DMS79 (cell line): ENCODE measurements at places on chromosomes 11 and 22.

- DNase-seq, result no peak
Observed at GRCh38 chr11:62438641-62439040, 19.8 kb downstream of the SCGB1A1 start.

- DNase-seq, result no peak
Observed at GRCh38 chr11:72741429-72741833, 10.8 kb downstream of the ARAP1 start.

- no peak for DNase-seq
Observed at GRCh38 chr11:22617868-22618267, 7.8 kb downstream of the FANCF start.

GRCh38 chr11:45321669-45322068 is 35.5 kb upstream of the SYT13 start:
- DNase-seq, result no peak

GRCh38 chr11:128840137-128840536 is 27.0 kb downstream of the KCNJ1 start:
- DNase-seq, result no peak

- DNase-seq, result no peak
Observed at GRCh38 chr11:67400251-67400941, 1.3 kb downstream of the PPP1CA start.

DNA sequence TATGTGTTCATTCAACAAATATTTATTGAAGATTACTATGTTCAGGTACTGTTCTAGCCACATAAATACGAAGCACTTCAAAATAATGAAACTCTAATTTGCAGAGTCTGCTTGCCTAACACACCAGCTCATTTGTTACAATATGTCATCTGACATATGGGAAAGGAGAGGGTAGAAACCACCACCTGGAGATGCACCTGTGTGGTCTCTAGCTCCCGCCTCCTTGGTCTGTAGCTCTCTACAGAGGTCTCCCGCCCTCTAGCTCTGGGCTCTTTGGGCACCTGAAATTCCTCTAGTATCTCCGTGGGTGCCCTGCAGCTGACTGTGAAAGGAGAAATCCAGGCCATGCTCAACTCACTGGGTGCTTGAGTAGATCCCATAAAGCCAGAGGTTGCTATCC is 51.4 kb upstream of the DBX1 start:
- no peak for DNase-seq

DNA sequence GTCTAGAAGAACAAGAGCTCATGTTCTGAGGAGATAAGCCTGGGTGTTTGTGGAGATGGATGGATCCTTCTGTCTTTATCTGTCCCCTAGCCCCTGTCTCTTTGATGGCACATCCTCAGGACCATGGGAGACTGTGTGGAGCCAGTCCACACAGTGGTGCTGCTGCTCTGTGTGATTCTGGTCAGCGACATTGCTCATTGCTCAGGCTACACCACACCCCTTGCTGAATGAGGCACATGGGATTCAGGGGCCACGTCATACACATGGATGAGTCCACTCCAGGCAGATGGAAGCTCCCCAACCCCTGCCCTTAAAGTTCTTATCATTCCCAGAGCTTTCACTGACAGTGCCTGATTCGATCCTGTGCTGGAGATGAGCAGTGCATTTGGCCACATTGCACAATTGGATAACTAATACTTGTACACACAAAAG is 222.2 kb downstream of the NAV2 start:
- DNase-seq, result no peak

- no peak for DNase-seq
Observed at GRCh38 chr11:111975076-111975806, 38.1 kb downstream of the DIXDC1 start.

GRCh38 chr22:19710769-19711106 is 3.6 kb upstream of the SEPTIN5 start:
- DNase-seq, result no peak

DNA sequence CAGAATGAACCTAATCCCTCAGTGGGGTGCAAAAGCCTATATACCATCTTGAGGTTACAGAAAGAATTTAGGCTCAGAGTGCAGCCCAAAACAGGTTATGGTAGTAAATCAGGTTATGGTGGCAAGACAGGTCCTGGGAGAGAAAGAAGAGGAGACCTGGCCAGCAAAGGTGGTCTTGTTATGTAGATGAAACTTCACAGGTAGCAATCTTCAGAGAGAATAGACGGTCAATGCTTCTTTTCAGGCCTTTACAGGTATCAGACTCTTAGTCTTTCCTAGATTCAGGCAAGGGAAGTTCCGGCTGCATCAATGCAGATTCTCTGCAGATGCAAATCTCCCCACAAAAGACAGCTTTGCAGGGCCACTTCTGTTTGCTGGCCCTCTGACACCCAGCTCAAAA is 45.8 kb upstream of the SORL1 start:
- no peak for DNase-seq

DNA sequence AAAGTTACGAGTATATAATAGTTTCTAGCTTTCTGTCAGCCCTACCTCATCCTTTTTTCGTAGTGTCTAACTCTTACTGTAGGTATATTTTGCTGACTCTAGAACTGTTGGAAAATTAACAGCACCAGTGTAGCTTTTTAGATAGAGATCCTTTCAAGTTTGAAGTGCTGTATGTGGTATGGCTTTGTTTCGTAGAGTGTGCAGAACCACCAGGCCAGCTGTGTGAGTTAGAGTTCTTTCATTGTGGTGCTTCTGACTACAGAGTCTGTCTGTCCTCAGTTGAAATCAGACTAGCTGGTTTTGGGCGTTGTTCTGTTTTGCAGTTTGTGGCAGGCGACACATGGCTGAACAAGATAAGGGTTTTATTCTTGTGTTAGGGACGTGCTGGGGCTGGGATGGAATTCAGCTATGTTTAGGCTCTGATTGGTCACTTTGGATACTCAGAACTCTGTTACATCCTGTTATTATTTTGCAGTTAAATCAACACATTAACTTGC is 3.2 kb downstream of the ARHGEF12 start:
- peak; percentile 15 for DNase-seq

GRCh38 chr11:96704847-96705246 is 315.0 kb downstream of the JRKL start:
- DNase-seq, result no peak

DNA sequence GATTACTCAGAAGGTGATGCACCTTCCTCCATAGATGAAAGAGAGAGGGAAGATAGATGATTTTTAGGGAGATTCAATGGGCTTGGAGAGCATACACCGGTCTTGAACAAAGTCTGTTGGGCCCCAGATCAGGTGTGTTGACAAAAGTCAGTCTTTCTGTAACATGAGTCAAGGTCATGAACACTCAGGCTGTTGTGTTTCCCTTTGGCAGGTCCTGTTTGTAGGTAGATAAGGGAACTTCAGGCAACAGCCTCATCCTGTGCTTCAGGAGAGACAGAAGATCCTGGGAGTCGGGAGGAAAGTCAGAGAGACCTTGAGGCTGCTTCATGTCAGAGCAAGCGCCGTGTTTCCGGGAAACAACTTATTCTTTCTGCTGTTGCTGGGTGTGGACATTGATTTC is 703.1 kb downstream of the BRD1 start:
- no peak for DNase-seq

GRCh38 chr11:23497040-23497439 is 636.8 kb upstream of the CCDC179 start:
- no peak for DNase-seq

DNA sequence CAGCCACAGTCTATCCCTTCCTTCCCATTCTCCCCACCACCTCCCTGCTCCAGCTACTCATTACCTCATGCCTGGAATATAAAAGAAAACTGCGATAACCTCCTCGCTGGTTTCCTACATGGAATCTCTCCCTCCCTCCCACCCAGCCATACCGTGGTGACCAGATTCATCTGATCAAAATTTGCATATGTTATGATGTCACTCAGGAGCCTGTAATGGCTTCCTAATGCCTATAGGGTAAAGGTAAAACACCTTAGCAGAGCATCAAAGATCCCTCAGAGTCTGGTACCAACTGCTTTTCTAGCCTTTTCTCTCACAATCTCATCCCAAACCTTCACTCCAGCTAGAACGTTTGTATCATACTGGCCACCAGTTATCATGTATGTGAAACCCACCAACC is 19.6 kb downstream of the RTN4RL2 start:
- DNase-seq, result no peak

DNA sequence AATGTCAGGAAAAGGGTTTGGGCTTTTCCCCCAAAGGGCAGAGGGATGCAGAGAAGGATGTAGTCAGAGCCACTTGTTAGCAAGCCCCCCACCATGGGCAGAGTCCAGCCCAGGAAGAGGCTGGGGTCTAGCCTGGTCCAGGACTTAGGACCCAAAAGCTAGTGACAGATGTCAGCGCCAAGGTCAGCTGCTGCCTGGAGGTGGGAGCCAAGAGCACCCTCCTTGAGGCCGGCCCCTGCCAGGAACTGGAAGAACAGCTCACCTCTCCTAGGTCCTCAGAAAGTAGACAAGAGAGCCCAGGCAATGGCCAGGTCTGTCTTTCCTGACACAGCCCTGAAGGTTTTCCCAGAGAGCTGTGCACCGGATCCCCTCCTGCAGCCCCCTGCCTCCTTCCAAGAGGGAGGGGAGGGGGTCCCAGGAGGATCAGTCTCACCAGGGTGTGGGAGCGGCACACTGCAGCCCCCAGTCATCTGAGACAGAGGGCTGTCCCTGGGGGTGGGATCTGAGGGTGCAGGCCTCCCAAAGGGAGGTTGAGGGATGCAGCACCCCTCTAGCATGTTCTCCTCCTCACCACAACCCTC is 14.6 kb upstream of the ARHGEF17 start:
- DNase-seq, result no peak

- DNase-seq, result peak; percentile 56
Observed at GRCh38 chr11:125123947-125124617, 12.7 kb upstream of the TMEM218 start.

GRCh38 chr22:38267086-38267485 is 5.7 kb downstream of the TMEM184B start:
- DNase-seq, result no peak

- DNase-seq, result no peak
Observed at GRCh38 chr11:16367252-16367651, 10.9 kb upstream of the SOX6 start.

GRCh38 chr11:35253237-35253636 is 114.3 kb downstream of the CD44 start:
- no peak for DNase-seq

GRCh38 chr11:32935462-32936029 is 42.9 kb downstream of the QSER1 start:
- no peak for DNase-seq

GRCh38 chr22:26744892-26745808 is 87.8 kb downstream of the MIAT start:
- DNase-seq, result no peak

DNA sequence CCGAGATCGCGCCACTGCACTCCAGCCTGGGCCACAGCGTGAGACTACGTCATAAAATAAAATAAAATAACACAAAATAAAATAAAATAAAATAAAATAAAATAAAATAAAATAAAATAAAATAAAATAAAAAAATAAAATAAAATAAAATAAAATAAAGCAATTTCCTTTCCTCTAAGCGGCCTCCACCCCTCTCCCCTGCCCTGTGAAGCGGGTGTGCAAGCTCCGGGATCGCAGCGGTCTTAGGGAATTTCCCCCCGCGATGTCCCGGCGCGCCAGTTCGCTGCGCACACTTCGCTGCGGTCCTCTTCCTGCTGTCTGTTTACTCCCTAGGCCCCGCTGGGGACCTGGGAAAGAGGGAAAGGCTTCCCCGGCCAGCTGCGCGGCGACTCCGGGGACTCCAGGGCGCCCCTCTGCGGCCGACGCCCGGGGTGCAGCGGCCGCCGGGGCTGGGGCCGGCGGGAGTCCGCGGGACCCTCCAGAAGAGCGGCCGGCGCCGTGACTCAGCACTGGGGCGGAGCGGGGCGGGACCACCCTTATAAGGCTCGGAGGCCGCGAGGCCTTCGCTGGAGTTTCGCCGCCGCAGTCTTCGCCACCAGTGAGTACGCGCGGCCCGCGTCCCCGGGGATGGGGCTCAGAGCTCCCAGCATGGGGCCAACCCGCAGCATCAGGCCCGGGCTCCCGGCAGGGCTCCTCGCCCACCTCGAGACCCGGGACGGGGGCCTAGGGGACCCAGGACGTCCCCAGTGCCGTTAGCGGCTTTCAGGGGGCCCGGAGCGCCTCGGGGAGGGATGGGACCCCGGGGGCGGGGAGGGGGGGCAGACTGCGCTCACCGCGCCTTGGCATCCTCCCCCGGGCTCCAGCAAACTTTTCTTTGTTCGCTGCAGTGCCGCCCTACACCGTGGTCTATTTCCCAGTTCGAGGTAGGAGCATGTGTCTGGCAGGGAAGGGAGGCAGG is at the start of gene GSTP1:
Gene GSTP1, plus strand, starts transcription at position 566 of the 958 bp plus-strand sequence. Its CDS starts 32 bp downstream, at position 598.
- peak; percentile 70 for DNase-seq
